ENCODE measurements at places on chromosomes 7 and 10. TPM values are rescaled to one million over a fixed set of nuclear protein-coding genes. Genes with fewer than 3 reads are reported as not detected.

Gene CDH23
- 0.59 TPM for polyA plus RNA-seq

Gene DNAJC12
- not detected for polyA plus RNA-seq

Gene FAM180A
- not detected for polyA plus RNA-seq

Gene KEL
- polyA plus RNA-seq, result not detected

Gene TBX20
- not detected for polyA plus RNA-seq

DNA sequence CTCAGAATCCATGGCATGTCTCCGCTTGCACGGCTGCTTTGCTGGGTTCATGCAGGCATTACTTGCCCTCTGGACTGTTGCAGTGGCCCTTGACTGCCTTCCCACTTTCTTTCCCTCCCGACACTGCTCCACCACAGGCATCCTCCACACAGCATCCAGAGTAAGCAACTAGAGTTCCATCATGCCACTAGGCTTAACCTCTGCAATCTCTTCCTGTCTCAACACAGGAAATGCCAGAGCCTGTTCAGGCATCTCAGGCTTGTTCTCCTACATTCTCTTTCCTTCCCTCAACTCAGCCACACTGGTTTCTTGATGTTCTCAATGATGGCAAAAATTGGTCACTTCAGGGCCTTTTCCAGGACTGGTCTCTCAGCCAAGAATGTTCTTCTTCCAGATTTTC, 284.5 kb upstream of the KLF6 start:
- peaks cover 2% of the 10 kb centered on the region for H3K27me3 ChIP-seq
- no peak for DNase-seq
- peaks cover 9% of the 10 kb centered on the region for H3K4me1 ChIP-seq
- H3K27ac ChIP-seq, result no peak overlapping the region
- no peaks in the 10 kb centered on the region for H3K36me3 ChIP-seq
- no peak overlapping the region for H3K4me3 ChIP-seq

DNA sequence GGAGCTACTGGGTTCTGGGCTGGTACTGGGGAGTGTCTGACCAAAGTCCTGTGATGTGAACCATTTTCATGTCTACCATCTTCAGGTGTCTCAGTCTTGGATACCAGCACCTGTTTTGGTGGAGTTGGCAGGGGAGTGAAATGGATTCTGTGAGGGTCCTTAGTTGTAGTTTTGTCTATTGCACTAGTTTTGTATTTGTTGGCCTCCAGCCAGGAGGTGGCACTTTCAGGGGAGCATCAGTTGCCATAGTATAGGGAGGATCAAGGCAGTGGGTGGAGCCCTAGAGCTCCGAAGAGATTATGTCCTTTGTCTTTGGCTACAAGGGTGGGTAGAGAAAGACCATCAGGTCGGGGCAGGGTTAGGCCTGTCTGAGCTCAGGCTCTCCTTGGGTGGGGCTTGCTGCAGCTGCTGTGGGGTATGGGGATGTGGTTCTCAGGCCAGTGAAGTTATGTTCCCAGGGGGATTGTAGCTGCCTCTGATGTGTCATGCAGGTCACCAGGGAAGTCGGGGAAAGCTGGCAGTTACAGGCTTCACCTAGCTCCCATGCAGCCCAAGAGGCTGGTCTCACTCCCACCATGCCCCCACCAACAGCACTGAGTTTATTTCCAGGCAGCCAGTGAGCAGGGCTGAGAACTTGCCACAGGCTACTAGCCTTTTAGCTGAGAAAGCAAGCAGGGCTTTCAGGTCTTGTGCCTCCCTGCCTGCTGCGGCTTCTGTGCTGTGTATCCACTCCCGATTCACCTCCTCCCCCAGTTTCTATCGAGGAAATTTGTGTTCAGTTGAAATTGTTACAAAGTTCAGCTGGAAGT, 153.1 kb downstream of the ZNF365 start:
- peak overlapping the region; percentile 70 for H3K27ac ChIP-seq
- H3K4me1 ChIP-seq, result peaks cover 41% of the 10 kb centered on the region
- H3K27me3 ChIP-seq, result peaks cover 4% of the 10 kb centered on the region

DNA sequence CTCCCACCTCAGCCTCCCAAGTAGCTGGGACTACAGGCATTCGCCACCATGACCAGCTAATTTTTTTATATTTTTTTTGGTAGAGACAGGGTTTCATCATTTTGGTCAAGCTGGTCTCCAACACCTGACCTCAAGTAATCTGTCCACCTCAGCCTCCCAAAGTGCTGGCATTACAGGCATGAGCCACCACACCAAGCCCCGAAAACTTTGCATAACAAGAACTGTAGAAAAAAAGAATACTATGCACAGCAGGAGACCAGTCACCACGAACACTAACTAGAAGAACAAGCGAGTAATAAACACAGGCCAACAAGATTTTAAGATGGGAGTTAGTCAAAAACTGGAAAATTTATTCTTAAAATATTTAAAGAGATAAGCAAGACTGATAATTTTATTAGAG, 447.0 kb downstream of the ETV1 start:
- DNase-seq, result no peak
- no peaks in the 10 kb centered on the region for H3K4me1 ChIP-seq
- H3K27ac ChIP-seq, result no peak overlapping the region
- no peak overlapping the region for H3K4me3 ChIP-seq
- no peaks in the 10 kb centered on the region for H3K27me3 ChIP-seq
- no peaks in the 10 kb centered on the region for H3K36me3 ChIP-seq

DNA sequence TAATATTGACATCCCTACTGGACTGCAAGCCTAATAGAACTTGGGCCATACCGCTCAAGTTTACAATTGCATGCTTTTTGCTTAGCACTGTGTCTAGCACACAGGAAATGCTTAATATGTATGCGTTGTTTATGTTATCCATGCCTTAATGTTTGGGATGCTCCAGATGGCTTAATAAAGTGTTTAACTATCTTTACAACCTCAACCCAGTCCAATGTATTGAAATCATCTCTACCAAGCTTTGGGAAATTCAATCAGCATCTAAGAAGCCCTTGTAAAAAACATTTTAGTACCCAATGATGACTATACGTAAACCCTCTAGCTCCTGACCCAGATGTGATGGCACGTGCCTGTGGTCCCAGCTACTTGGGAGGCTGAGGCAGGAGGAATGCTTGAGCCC, 40.0 kb downstream of the CALD1 start:
- no peaks in the 10 kb centered on the region for H3K36me3 ChIP-seq
- DNase-seq, result no peak
- H3K4me3 ChIP-seq, result no peak overlapping the region
- no peaks in the 10 kb centered on the region for H3K4me1 ChIP-seq

- peaks cover 98% of the 10 kb centered on the region for H3K4me1 ChIP-seq
- H3K36me3 ChIP-seq, result no peaks in the 10 kb centered on the region
- H3K27ac ChIP-seq, result peak overlapping the region; percentile 98
- DNase-seq, result peak; percentile 85
- H3K4me3 ChIP-seq, result peak overlapping the region; percentile 88
Measured at GRCh38 chr10:110864662-110865140, 7.0 kb upstream of the PDCD4 start.

GRCh38 chr7:134182078-134182477, 54.9 kb downstream of the LRGUK start:
- peaks cover 5% of the 10 kb centered on the region for H3K36me3 ChIP-seq
- no peaks in the 10 kb centered on the region for H3K4me1 ChIP-seq
- DNase-seq, result no peak
- H3K27me3 ChIP-seq, result no peaks in the 10 kb centered on the region
- no peak overlapping the region for H3K4me3 ChIP-seq
- no peak overlapping the region for H3K27ac ChIP-seq

GRCh38 chr10:31479752-31480151, 160.7 kb downstream of the ZEB1 start:
- no peak overlapping the region for H3K4me3 ChIP-seq
- no peak overlapping the region for H3K27ac ChIP-seq
- no peaks in the 10 kb centered on the region for H3K27me3 ChIP-seq
- peaks cover 1% of the 10 kb centered on the region for H3K4me1 ChIP-seq
- DNase-seq, result no peak

- DNase-seq, result peak; percentile 71
- H3K27me3 ChIP-seq, result peaks cover 15% of the 10 kb centered on the region
- H3K4me3 ChIP-seq, result no peak overlapping the region
- H3K36me3 ChIP-seq, result no peaks in the 10 kb centered on the region
Measured at GRCh38 chr7:134632937-134633540, 13.6 kb upstream of the BPGM start.

GRCh38 chr7:92527300-92528187, 776 bp downstream of the PEX1 start:
- peaks cover 8% of the 10 kb centered on the region for H3K27me3 ChIP-seq
- H3K27ac ChIP-seq, result peak overlapping the region; percentile 97
- peaks cover 28% of the 10 kb centered on the region for H3K4me1 ChIP-seq
- peak overlapping the region; percentile 89 for H3K4me3 ChIP-seq

GRCh38 chr10:78332012-78332411, 298.3 kb downstream of the RPS24 start:
- DNase-seq, result no peak
- peaks cover 4% of the 10 kb centered on the region for H3K27me3 ChIP-seq

DNA sequence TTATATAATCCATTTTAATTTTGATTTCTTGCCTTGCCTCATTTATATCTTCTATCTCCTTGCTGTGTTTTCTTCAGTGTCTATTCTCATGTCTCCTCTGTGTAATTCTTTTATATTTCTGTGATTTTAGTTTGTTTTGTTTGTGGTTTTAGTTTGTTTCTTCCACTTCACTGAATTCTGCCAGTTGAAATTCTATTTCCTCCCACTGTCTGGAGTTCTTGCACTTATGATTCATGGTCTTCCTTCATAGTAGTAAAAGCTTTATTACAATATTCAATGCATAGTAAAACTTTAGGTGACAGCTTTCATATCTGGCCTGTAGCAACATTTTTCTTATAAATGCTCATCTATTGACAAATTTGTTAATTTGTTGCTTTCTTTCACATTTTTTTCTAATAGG, 113.3 kb downstream of the MAGI2 start:
- H3K4me1 ChIP-seq, result no peaks in the 10 kb centered on the region
- H3K27me3 ChIP-seq, result no peaks in the 10 kb centered on the region
- no peaks in the 10 kb centered on the region for H3K36me3 ChIP-seq
- H3K4me3 ChIP-seq, result no peak overlapping the region

DNA sequence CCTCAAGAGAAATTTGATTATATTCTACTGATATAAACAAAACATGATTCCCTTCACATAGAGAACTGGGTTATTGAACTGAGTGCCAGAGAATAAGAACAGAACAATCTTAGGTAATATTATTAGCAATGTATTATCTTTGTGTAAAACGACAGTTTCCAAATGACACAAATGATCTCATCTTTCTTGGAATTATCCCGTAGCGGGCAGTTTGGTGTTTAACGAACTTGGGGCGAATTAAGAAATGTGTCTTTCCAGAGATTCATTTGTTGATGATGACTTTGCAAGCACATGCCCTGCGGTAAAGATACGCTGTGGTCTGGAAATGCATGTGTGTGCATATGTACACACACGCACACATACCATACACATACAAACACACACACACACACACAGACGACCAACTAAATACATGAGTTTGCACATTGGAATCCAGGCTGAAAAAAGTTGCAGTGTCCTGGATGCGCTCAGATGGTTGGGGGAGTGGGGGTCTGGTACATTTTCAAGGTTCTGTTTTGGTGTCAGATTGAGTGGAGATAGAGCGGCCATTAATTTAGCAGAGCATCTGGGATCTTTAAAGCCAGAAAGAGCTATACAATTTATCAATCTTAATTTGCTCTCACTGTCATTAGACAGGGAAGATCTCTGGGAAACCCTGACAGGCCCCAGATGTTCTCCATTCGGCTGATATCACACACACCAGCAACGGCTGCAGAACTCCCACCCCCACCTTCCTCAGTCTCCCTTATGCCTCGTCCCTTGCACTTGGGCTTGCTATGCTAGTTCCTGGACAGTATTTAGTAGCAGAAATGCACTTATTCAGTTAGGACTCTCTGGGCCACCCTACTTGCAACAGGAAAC, 112.4 kb upstream of the FAM171A1 start:
- H3K4me1 ChIP-seq, result no peaks in the 10 kb centered on the region
- no peak overlapping the region for H3K27ac ChIP-seq
- no peak overlapping the region for H3K4me3 ChIP-seq
- DNase-seq, result no peak
- H3K27me3 ChIP-seq, result peaks cover 1% of the 10 kb centered on the region
- no peaks in the 10 kb centered on the region for H3K36me3 ChIP-seq

GRCh38 chr10:28125701-28126100, 126.8 kb upstream of the ODAD2 start:
- DNase-seq, result no peak
- peaks cover 26% of the 10 kb centered on the region for H3K4me1 ChIP-seq
- no peak overlapping the region for H3K27ac ChIP-seq
- H3K4me3 ChIP-seq, result no peak overlapping the region
- no peaks in the 10 kb centered on the region for H3K27me3 ChIP-seq
- peaks cover 23% of the 10 kb centered on the region for H3K36me3 ChIP-seq

DNA sequence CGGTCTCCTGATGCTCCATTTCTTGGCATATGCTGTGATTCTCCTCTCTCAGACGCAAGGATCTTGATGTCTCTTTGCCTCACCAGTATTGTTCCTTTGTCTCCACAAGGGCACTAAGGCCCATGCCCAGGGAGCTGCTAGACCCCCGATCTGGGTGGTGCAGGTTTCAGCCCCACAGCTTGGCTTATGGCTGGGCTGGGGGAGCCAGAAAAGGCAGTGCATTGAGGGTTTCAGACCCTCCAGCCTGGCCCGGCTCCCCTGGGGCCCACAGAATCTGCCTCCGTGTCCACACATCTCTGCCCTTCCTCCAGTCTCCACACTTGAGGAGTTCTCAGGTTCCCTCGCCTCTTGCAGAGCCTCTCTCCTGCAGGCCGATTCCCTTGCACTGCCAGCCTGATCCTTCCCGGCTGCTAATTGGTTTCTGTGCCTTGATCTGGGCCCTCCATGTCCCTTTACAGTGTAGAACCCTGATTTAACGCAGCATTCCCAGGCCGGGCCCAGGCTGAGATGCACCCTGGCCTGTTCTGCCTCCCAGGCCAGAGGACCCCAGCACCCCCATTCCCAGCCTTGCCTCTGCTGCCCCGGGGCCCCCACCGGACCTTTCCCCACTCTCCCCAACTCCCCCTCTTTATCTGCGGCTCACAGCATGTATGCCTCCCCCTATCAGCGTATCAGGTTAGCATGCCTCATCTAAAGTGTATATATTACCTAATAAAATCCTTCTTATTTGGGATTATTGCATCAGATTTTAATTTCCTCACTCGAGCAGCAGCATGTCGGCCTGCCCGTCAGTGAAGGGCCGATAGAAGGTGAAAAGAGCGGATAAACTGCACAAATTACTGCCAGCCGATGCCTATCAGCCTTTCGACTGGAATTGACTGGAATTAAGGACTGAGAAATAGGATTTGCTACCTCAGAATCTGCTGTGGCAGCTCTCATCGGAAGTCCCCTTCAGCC, 145.7 kb downstream of the C10orf105 start:
- H3K27ac ChIP-seq, result no peak overlapping the region
- no peak overlapping the region for H3K4me3 ChIP-seq
- no peak for DNase-seq
- H3K36me3 ChIP-seq, result no peaks in the 10 kb centered on the region

Data from immature natural killer cell (primary cell).